AG09319 (cell line): ENCODE measurements at places on chromosomes 1 and 21.

GRCh38 chr1:47849005-47849521 is 148.1 kb downstream of the TRABD2B start:
- no peak for DNase-seq

- DNase-seq = no peak
These were observed 18.1 kb upstream of the IRF2BP2 start for GRCh38 chr1:234628089-234628488.

DNA sequence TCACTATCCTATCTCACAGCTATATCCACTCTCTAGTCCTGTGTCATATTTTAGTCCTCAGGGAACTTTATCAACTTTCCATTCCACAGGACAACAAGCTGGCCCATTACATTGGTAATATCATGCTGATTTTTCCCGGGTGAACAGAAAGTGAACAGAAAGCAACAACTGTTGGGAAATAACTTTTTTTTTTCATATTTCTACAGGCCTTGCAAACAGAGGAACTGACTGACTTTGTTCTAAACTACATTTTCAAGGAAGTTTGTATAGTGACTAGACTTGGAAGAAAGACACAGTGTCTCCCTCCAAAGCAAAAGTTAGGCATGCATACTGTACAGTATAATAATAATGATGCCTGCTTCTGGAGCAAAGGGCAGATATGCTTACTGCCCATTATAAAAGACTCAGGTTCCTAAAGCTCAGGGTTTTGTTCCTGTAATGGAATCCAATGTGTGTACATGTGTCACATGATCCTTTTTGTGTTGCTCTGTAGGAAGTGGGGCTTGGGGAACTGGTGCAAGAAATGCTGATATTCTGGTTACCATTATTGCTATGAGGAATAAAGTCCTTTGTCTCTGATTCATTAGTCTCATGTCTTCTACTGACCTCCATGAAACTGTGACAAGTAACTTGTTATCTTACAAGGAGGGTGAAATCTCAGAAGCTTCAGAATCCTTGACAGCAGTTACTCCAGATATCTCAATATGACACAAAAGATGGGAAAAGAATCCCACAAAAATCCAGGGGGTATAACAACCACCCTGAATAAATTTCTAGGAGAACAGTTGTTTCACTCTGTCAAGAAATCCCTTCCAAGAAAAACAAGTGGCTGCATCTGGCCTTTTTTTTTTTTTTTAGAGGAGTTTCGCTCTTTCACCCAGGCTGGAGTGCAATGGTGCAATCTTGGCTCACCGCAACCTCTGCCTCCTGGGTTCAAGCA is 17.7 kb upstream of the NTPCR start:
- no peak for DNase-seq

- DNase-seq = no peak
These were observed 96.9 kb upstream of the SGIP1 start for GRCh38 chr1:66437136-66437401.

DNA sequence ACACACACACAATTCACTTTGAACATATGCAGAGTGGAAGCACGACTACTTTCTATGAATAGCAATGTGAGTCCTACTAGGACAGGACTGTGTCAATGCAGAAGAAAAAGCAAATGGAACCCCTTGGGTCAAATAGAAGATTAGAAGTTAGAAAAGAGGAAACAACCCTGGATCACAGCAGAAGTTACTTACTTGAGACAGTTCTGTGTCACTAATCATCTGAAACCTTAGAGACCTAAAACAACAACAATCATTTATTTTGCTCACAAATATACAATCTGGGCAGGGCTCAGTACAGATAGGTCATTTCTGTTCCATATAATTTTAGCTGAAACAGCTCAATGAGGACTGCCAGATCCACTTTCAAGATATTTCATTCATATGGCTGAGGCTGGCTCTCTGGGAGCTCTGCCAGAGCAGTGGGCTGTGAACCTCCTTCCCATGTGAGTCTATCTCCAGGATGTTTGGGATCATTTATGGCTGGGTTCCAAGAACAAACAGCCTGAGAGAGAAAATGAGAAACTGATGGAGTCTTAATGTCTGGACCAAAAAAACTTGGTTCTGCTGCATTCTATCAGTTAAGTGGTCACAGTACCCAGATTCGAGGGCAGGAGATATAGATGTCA is 42.5 kb upstream of the IL10 start:
- DNase-seq = peak; percentile 69

DNA sequence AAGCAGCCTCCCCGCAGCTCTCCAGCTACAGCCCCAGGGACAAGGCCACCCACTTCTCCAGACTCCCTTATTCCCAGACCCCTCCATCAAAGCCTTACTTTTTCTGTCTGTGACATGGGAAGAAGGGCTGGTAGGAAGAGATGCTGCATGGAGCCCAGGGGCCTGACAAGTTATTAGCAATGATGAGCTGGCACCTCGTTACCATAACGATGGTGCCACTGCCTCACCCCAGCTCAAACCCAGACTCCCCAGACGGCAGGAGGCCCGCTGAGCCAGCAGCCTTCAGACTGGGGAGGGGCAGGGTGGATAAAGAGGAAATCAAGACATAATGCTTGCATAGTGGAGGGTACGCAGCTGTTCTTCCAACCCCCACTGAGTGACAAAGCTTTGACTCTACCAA is 3.3 kb downstream of the DLGAP3 start:
- DNase-seq = no peak

GRCh38 chr1:227725046-227725445 is 10.1 kb downstream of the JMJD4 start:
- DNase-seq = no peak

DNA sequence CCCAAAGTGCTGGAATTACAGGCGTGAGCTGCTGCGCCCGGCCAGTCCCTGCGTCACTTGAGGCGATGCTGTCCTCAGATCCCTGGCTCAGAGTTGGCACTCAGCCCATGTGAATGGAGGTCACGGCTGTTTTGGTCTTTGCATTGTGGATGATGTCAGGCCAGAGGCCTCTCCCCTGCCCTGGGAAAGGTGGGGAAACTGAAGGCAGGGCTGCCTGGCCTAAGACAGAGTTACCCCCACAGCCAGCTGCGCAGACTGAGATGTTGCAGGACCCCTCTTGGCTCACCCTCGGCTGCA is 821 bp downstream of the MASP2 start:
- no peak for DNase-seq

DNA sequence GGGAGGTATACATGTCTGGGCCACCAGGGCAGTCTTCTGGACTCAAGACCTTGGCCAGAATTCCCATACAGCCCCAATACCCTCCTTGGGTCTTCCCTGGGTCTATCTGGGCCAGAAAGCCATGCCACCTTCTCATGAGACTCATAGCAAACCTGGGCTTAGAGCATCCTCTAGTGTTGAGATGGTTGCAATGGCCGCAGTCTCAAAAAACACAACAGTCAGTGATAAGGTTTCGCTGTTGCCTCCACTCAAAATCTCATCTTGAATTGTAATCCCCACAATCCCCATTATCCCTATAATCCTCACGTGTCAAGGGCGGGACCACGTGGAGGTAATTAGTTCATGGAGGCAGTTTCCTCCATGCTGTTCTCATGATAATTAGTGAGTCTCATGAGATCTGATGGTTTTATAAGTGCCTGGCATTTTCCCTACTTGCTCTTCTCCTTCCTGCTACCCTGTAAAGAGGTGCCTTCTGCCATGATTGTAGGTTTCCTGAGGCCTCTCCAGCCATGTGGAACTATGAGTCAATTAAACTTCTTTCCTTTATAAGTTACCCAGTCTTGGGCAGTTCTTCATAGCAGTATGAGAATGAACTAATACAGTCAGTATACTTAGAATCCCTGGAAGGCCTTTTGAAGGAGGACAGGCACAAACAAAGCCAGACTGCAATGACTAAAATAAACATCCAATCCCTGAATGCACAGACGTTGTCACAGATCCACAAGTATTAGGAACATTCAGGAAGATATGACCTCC is 77.0 kb downstream of the CTH start:
- no peak for DNase-seq

DNA sequence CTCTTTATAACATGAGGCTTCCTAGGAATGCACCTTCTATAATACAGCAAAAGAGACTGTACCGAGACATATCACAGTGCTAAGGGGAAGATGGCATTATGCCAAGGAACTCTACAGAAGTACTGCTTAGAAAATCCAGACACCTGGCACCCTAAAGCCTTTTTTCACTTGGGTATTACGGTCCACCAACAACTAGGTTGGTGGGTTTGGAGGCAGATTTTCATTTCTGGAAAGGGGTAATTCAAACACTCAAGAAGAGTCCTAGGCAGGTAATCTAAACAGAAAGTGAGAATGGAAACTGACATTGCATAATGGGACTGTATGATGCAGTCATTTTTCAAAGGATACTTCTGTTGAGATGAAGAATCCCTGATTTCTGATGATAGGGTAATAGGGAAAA is 19.6 kb downstream of the SCMH1 start:
- DNase-seq = no peak

DNA sequence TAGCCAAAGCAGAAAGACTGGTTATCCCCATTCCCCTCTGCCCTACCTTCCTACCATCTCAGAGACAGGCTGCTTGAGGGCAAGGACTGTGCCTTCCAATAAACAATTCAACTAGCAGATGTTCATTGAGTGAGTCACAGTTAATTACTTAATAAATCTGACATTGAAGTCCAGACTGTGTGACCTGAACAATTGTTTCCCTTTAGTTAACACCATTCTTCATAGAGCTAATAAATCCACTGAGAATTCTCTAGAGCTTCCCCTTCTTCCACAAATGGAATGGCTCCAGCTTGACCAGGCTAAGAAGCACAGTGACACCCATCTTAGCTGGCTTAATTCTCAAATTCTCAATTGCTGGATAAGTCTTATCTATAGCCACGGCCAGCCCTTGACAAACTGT is 61.9 kb upstream of the GJA5 start:
- DNase-seq = no peak

- no peak for DNase-seq
These were observed 69.8 kb upstream of the HSPA13 start for GRCh38 chr21:14452727-14453241.

- DNase-seq = no peak
These were observed 62.3 kb downstream of the GRIK3 start for GRCh38 chr1:36971852-36972618.

GRCh38 chr1:183144752-183145151 is 41.3 kb upstream of the LAMC2 start:
- no peak for DNase-seq

DNA sequence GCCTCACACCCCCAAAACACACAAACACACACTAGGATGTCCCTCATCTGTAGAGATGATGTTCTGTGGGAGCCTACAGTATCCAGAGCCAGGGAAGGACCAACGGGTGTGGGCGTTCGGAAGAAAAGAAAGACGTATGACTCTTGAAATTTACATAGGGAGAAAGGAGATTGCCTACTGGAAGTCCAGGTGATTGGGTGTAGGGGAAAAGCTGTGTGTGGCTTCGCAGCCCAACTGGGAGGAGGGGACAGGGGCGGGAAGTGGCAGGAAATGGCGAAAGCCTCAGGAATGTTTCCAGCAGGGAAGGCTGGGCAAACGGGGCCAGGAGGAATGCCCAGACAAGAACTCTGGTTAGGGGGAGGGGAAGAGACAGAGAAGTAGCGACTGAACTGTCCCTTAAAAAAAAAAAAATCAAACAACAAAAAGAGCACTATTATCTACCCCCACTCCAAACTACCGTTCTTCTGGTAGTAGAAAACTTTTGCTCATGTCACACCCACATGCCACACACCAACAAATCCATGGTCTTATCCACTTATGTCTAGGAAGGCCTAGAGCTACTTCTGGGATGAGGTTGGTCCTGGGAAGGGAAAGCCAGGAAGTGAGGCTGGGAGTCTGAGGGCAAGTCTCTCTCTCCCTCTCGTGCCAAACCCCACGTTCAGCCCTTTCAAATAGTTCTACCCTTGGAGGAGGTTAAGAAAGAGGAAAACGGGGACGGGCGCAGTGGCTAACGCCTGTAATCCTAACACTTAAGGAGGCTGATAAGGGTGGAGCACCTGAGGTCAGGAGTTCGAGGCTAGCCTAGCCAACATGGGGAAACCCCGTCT is 1.8 kb upstream of the CKS1B start:
- peak; percentile 89 for DNase-seq

DNA sequence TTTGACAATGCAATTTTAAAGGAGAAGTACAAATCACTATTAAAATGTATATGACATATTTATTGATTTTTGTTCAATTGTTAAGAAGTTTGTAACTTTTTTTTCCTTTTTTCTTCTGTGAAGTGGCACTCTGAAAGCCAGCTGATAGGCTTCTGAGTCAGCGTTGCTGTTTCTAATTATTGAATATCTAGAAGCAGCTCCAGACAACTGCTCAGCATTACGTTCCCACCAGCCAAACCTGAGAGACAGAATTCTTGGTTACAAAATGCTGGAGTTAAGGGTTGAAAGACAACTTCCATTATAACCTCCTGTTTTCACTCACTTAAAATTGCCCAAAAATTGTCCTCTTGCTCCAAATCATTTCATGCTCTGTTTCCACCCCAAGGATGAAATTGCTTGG is 31.4 kb upstream of the LMX1A start:
- no peak for DNase-seq

- DNase-seq = no peak
These were observed 6.7 kb downstream of the CRP start for GRCh38 chr1:159707472-159708260.

DNA sequence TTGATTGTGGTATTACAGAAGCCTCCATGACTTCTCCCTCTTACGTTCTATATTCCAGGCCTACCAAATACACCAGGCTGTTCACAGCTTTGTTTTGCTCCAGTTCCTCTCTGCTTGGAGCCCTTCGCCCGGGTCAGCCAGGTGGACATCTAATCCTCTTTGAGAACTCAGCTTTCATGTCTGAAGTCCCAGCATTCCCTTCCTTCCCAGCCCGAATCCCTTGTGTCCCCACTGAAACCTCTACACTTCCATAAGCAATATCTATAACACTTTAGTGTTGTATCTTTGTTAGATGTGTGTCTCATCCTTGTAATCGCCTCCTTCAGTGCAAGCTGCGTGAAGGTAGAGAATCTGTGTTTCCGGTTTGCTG is 1.9 kb downstream of the RNF11 start:
- no peak for DNase-seq

DNA sequence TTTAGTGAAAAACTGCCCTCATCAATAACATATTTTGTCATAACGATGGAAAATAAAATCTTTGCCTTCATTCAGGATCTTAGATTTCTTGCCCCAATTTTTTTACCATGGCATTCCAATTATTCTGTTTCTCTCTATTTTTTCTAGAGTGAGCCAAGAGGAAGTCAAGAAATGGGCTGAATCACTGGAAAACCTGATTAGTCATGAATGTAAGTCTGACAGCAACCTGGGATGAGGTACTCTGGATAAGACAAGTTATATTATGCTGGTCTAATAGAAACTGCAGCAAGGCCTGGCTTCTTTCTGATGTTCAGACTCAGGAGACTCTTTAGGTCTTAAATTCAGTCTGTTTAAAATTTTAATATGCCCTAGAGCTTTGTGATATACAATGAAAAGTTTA is 3.5 kb downstream of the RGS4 start:
- DNase-seq = no peak

DNA sequence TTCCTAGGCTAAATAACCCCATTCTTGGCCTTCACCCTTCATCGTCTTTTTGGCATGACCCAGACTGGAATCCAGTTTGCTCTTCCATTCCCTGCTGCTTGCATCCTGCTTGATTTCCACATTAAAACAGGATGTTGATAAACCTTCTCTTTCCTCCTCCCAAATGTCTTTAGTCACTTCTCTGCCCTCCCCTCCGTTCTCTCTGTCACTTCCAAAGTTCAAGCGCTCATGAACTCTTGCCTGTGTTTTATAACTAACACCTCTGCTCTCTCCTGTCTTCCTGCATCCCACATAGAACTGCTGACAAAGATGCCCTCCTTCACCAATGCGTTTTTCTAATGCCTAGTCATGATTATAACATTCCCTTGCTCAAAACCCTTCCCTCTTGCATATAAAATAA is 65.6 kb upstream of the SLC44A3 start:
- DNase-seq = no peak
